ENCODE measurements at places on chromosomes 16 and 17. TPM values are rescaled to one million over a fixed set of nuclear protein-coding genes. Genes with fewer than 3 reads are reported as not detected.

- no peak for DNase-seq
Observed at GRCh38 chr16:74577882-74578366, 29.0 kb downstream of the GLG1 start.

GRCh38 chr17:31736855-31737625 is 122.0 kb downstream of the COPRS start:
- no peak for DNase-seq

DNA sequence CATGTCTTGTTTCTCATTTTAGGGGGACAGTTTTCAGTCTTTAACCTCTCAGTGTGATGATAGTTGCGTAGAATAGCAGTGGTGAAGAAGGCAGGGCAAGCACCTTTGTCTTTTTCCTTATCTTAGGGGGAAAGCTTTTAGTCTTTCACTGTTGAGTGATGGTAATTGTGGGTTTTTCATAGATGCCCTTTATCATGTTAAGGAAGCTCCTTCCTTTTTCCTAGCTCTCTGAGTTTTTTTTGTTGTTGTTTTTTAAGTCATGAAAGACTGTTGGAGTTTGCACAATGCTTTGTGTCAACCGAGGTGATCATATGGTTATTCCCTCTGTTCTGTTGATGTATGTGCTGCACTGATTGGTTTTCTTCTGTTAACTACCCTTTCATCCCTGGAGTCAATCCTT is 15.7 kb downstream of the NOL11 start:
- DNase-seq: no peak

- DNase-seq: no peak
Observed at GRCh38 chr16:89375686-89376085, 114.7 kb downstream of the ANKRD11 start.

DNA sequence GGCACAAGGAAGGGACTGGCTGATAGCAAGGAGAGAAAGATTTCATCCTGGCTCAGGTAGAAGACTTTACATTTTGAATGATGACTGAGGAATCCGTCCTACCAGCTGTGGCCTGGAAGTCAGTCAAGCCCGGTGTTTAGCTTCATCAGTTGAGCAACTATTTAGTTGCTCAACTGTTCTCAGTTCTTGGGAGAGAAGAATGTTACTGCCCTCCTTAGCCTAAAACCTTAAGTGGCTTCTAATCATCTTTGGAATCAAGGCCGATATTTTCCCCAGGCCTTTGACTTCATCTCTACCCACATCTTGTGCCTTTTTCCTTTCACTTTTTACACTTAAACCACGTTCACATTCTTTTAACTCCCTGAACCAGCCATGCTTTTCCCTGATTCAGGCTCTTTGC is 17.3 kb upstream of the RBL2 start:
- DNase-seq: no peak

- no peak for DNase-seq
Observed at GRCh38 chr16:65473699-65474098, 351.8 kb upstream of the CDH11 start.

DNA sequence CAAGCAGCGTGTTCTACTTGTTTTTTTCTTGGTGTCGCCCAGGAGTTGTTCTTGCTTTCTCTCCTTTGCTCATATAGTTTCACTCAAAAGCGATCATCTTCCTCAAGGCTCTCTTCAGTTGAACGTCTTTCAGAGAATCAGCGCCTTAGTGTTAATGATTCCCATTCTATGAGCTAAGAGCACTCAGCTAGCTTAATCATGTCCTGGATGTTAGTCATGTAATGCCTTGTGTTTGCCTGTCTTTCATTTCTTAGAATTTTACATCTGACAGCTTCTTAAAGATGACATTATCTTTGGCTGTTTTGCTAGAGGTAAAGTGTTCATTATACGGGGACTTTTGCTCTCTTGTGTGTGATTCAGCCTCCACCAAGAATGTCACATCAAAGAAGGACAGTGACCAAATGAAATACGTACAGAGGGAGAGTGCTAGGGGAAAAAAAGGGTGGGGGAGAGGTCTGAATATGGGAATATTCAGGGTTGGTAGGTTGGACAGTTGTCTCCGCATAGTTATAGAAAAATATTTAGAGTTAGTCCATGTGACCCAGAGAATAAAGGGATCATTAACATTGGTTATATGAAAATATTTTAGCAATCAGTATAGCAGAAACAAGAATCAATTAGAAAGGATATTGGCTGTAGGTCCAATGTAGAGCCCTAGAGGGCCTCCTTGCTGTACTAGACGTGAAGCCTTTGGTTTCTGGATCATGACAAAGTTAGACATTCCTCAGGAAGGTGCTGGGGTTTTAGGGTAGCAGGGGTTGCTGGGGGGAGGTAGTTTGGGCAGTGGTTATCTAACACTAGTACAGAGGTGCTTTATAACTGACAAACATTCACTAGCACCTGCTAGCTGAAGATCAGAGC is 31.9 kb upstream of the ANKFN1 start:
- no peak for DNase-seq

GRCh38 chr17:62657690-62658089 is 30.2 kb downstream of the MRC2 start:
- no peak for DNase-seq

Gene PYY
- total RNA-seq: not detected

Gene ACE
- 1.1 TPM for total RNA-seq

Gene LGALS9
- total RNA-seq: 0.05 TPM

Gene NLRC3
- total RNA-seq: 0.05 TPM

Gene PRSS33
- total RNA-seq: not detected

Gene MMP25
- total RNA-seq: 0.06 TPM

Gene TP53TG3
- not detected for total RNA-seq

Gene HLF
- total RNA-seq: 2.4 TPM

Gene SLC5A2
- total RNA-seq: not detected
